ENCODE measurements at places on chromosomes 1 and 21.
A peak's percentile ranks its signal among the peaks of the same experiment; 100 is the strongest.

DNA sequence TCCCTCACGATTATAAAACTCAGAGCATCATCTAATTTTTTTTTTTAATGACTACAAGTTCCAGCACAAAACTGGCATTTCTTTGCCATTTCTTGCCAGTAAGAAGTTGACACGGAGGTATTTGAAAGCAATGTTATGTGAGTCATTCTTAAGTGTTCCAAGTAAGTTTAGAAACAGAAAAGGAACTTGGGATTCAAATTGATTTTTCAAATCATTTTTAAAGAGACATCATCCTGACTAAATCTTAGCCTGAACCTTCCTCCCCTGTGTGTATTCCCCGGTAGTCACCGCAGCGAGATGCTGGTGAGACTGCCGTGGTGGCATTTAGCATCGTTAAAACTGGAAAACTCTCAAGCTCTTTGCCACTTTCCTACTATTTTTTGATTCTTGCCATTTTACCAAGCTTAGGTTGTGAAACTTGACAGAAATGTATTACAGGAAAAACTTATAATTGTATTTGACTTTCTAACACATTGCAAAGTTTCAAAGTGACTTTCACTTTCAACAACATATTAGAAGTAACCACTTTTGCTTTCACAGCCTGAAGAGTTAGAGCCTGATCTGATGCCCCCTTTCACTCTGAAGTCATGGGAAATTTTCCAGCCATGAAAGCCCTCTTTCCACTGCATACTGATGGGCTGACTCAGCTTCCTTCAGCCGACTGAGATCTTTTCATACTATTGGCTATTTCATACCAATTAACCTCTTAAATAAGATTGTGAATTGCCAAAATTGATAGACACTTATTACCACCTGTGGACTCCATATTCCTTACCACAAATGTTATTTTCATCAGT, 61.4 kb downstream of the OLFML2B start:
- no peak for DNase-seq

DNA sequence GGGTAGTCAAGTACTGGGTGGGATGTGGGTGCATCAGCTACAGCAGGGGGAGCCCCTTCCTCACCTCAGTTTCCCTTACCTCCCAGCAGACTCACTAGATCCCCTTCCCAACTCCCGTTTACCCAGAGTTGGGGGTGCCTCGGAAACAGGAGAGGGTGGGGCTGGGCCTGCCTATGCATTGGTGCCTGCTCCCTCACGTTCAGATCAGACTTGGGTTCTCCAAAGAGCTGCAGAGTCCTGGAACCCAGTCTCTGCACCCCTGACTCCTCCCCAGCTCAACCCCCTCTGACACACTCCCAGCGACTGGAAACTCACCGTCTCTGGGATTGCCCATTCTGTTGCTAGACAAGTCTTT, 6.0 kb downstream of the FOXO6 start:
- no peak for DNase-seq

DNA sequence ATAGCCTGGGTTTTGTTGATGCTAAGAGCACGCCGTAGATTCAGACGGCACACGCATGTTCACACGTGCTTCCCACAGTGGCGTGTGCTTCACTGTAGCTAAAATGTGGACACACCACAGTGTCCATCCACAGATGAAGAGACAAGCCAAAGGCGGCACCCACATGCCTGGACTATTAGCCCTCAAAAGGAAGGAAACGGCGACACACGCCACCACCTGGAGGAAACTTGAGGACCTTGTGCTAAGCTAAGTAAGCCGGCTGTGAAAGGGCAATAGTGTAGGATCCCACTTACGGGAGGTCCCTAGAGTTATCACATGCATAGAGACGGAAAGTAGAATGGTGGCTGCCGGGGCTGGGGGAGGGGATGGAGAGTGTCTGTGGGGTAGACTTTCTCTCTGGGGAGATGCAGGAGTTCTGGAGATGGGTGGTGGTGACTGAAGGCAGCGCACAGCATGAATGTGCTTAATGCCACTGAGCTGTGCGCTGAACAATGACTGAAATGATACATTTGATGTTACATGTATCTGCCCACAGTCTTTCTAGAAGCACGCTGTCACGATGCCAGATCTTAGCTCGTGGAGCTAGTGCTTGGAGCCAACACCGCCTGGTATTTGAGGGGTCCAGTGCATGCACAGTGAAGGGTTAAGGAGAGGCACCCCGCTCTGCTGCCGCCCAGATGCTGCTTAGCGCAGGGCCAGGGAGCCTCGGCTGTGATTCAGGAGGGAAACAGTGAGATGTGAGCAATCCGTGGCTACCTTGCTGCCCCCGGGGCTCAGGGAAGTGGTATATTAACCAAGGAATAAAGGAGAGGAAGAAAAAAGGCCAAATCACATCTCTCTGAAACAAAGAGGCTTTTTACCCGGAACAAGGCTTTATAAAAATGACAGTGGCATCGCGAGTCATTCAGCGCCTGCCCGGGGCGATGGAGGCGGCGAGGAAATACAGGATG, 103.7 kb downstream of the PRDM16 start:
- no peak for DNase-seq

DNA sequence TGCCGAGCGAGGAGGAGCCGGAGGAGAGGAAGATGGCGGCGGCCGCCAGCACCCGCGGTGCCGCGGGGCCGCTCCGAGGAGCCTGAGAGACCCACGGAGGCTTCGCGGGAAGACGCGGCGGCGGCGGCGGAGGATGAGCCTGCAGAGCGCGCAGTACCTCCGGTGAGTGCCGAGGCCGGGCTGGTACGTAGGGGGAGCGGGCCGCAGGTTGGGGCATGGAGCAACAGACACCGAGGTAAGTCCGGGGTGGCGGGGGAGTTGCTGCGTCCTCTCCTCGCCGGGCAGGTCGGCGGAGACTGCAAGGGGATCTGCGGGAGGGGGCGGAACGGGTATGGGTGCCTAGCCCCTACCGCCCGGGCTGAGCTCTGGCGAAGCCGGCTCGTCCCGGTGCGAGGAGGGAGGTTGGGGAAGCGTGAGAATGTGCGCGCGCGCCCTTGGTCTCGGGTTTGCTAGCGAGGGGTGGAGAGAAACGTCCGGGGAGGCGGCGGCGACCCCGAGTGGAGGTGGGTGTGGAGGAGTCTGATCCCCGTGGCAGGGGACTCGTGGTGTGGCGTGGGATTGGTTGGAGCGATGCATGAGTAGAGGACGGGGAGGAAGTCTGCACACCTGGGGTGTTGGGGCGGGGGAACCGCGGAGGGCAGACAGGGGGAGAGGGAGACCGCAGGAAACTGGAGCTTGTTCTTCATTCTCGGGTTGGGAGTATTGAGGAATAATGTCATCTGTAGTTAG, at the start of gene SMG7:
Gene SMG7, plus strand, starts transcription at position 12 of the 729 bp plus-strand sequence. Its CDS starts 122 bp downstream, at position 134.
- peak; percentile 69 for DNase-seq

- DNase-seq = no peak
Measured at GRCh38 chr1:8560035-8560434, 242.1 kb downstream of the SLC45A1 start.

DNA sequence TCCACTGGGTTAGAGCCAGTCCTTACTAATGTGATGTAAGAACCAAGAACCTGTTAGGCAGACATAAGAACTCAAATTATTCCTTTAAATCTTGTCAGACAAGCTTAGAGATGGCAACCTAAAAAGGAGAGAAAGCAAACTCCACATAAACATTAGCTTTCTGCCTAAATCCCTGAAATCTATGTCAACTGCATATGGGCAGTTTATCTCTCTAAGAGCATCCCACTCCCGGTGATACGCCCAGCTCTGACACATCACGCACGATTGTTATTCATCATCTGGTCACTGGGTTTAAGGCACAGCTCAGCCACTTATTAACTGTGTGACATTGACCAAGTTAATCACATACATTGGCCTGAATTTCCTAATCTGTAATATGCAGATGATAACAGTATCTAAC, 323.7 kb downstream of the HHIPL2 start:
- DNase-seq = no peak

DNA sequence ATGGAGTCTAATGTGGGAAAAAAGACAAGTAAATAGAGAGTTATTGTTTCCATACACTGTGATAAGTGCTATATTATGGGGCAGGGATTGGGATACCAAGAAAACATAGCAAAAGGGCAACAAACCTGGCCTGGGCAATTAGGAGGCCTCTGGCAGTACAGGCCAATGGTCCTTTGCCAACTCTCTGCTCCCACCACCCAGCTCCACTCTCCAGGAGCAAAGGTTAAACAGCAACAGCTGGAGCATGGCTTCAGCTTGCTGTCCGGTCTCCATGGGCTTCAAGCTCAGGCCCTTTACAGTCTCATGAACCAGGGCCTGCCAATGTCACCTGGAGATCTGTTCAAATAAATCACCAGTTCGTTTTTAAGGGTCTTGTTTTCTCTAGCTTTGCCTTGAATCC, 37.2 kb upstream of the ARHGAP29 start:
- no peak for DNase-seq

DNA sequence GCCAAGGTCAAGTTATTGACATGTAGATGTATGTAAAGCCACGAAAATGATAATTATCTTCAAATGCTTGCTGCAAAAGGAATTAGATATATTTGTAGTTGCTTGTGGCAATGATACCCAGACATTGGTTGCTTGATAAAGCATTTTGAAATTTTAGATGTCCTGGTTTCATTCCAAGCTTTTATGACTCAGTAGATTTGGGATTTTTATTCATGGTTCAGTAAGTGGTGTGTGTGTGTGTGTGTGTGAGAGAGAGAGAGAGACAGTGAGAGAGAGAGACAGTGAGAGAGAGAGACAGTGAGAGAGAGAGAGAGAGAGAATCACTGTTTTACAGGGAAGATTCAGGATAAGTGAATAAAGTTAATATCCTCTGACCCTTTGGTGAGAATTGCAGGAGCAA, 498.2 kb upstream of the C1orf87 start:
- DNase-seq = no peak

DNA sequence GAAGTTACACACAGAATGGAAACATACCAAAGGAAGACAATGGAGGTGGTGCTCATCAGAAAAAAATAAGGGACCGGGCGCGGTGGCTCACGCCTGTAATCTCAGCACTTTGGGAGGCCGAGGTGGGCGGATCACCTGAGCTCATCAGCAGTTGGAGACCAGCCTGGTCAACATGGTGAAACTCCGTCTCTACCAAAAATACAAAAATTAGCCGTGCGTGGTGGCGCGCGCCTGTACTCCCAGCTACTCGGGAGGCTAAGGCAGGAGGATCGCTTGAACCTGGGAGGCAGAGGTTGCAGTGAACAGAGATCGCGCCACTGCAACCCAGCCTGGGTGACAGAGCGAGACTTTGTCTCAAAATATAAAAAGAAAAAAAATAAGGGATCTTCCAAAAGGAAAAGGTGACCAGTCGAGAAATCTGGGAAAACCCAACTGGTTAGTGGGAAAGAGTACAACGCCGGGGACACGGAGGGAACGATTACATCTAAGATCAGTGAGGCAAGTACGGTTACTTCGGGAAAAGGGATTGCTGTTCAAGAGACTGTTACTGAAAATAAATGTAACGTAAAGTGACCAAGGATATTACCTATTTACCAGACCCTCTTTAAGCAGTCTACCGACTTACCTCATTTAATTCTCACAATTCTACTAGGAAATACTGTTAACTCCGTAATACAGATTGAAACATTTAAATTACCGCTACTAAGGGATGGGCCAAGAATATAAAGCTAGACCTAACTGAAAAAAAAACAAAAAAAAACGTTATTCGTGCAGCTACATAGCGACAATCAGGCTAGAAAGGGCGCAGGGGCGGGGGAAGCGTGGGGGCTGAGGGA, 822 bp downstream of the CCT3 start:
- no peak for DNase-seq

DNA sequence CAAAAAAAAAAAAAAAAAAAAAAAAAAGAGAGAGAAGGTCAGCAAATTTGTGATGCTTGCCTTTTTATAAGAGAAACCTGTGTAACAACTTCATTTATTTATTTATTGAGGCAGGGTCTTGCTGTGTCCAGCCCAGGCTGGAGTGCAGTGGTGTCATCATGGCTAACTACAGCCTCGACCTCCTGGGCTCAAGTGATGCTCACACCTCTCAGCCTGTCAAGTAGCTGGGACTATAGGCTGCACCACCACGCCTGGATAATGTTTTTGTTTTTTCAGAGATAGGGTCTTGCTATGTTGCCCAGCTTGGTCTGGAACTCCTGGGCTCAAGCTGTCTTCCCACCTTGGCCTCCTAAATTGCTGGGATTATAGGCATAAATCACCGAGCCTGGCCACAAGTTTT, 42.4 kb downstream of the DHCR24 start:
- no peak for DNase-seq

DNA sequence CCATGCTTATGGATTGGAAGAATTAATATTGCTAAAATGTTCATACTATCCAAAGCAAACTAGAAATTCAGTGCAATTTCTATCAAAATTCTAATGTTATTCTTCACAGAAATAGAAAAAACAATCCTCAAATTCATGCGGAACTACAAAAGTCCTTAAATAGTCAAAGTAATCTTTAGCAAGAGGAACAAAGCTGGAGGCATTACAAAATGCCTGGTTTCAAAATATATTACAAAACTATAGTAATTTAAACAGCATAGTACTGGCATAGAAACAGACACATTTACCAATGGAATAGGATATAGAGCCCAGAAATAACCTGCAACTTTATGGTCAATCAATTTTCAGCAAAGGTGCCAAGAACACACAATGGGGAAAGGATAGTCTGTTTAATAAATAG, 3.8 kb downstream of the CTSS start:
- DNase-seq = no peak

DNA sequence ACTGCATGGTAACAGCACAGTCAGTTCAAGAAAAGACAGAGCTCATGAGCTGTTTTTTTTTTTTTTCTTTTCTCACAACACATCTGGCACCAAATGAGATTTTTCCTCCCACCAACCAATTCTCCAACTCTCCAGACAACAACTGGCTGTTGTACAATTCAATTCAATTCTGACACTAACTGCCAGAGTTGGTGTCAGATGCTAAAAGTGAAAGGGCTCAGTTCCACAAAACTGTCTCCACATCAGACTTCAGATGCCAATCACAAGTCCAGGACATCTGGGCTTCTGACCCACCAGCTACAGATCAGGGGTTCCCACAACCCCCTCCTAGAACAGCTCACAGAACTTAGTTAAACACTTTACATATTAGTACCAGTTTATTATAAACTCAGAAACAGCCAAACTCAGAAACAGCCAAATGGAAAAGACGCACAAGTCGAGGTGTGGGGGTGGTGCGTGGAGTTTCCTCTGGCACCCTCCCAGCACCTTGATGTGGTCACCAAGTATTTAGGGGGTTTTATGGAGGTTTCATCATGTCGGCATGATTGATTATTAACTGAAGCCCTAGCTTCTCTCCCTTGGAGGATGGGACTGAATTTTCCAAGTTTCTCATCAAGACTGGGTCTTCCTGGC, 39.2 kb upstream of the LRRC8D start:
- DNase-seq = no peak

- no peak for DNase-seq
Measured at GRCh38 chr1:215970406-215970805, 403.3 kb downstream of the KCTD3 start.
